ENCODE measurements at places on chromosomes 2 and 18.

GRCh38 chr2:216499641-216500218 is 1.1 kb downstream of the RPL37A start:
- no peak for DNase-seq

DNA sequence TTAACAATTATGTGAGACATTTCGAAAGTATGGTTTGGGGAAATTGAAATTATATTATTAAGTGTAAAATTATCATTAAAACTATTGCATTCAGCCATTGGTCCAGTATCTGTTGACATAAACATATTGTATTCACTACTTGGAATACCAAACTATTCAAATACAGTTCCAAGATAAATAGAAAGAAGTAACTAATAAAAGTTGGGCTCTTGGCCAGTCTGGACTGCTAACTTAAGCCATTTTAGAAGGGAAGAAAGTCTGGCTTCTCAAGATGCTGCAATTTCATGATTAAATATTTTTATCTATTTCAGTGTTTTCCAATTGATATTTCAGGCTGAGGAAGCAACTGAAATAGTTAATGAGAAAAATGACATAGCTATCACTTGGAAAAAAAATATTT is 109.8 kb upstream of the CHRNA1 start:
- no peak for DNase-seq

DNA sequence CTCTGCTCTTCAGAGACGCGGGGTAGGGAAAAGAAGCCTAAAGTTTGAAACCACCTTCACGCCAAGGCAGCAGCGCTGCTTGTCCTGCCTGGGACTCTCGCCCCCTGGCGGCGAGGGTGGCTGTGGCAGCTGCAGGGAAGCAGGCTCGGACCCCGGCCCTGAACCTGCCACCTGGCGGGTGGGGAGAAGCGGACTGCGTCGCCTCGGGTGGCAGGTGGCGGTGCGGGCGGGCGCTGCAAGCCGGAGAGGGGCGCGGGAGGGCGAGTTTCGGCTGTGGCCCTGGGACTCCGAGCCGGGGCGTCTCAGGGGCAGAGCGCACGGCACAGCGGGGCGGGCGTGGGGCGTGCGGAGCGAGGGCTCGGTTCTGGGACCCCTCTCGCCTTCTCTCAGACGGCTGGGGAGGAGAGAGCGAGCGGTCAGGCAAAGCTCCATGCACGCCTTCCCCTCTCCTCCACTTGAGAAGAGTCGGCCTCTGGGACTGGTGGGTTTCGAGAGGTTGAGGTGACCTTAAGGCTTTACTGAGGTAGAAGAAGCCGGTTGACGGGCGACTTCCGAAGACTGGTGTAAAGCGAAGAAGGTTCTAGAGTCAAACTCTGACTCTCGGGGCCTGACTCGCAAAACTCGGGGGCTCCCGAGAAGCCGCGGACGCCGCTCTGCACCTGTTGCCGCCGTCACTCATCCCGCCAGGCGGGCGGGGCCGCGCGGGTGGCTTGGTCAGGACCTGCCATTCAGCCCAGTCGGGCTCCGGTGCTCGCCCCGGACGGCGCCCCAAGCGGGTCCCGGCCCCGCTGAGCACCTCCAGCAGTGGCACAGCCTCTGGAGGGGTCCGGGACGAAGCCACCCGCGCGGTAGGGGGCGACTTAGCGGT is 1.1 kb upstream of the BOLL start:
- DNase-seq = peak; percentile 16

DNA sequence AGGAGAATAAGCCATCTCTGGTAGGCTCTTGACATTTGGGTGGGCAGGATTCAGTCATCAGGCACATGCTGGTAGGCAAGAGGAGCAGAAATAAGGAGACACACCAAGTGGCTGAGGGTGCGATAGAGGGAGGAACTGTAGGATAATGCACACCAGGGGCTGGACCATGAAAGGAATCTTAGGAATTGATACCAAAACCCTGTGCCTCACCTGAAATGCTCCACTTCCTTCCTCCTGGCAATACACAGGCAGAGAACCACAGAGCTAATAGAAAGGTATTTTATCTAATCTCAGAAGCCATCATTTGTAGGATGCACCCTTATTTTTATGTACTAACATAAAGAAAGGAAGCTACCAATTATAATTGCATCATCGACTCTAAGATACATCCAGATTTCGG is 4.4 kb upstream of the CYP1B1 start:
- no peak for DNase-seq

DNA sequence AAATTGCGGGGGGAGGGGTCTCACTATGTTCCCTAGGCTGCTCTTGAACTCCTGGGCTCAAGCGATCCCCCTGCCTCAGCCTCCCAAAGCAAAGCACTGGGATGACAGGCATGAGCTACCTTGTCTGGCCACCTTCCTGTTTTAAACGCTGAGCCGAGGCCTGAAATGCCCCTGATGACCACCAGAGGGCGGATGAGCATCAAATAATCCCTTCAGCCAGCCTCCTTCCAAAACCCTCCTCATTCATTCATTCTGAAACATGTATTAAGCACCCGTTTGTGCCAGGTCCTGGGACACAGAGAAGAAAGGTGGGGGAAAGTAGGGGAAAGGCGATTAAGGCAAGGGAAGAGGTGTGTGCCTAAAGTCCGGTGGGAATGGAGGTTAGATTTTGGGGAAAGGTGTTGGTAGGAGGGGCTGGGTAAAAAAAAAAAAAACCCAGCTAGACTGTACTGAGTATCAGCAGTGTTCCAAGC is 30.7 kb upstream of the PTMA start:
- DNase-seq = peak; percentile 72
